ENCODE measurements at places on chromosomes 5 and 9.

DNA sequence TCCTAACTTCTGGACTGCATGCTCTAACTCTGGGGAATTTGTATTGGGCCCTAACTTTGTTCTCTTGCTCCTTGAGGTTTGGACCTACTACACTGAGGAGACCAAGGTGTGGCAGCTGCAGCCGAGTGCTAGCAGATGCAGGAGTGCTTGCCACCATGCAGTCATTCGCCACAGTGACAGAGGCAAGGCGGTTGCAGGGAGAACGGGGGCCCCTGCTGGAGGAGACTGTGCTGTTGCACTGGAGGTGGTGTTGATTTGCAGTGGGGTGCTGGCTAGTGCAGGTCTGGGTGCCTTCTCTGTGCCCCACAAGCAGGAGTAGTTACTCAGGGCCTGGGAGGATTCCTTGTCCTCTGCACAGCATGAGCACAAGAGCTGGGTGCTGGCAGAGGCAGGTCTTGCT lies 22.4 kb upstream of the DIRAS2 start:
- no peak for DNase-seq

GRCh38 chr5:31047621-31048020 lies 145.9 kb upstream of the CDH6 start:
- DNase-seq: no peak

- DNase-seq: no peak
These were observed 271.0 kb upstream of the HAPLN1 start for GRCh38 chr5:83991566-83992224.

DNA sequence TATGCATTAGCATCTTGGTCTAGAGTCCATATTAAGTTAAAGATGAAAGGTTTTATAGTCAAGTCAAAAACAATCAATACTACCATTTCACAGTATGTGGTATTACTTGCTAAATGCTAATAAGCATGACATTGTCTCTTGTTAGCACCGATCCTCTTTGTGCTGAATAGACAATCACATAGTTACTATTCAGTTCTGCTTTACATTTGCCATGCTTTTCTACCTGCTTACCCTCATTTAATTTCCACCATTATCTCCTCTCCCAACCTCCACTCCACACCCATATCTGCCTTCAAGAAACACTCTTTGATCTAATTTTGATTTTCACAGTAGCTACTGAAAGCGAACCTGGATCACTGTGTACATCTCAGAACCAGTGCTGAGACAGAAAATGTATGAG lies 16.8 kb downstream of the MEGF9 start:
- peak; percentile 68 for DNase-seq

DNA sequence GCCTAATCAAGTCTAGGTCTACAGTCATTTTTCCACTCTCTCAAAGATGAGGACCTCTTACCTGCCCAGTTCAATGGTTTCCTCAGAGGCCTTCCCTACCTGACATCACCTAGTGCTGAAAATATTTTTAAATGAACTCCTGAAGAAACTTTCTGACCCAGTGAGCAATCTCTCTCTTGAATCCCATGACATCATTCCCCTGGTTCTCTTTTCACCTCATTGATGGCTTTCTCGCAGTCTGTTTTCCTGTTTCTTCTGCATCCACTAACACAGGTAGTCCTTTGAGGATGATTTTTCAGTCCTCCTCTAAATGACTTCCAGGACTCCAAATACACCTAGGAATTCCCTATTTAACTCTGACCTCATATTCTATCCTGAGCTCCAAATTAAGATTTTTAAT lies 40.3 kb downstream of the SCAI start:
- DNase-seq: no peak

GRCh38 chr5:150279330-150280020 lies 10.1 kb downstream of the CAMK2A start:
- no peak for DNase-seq

DNA sequence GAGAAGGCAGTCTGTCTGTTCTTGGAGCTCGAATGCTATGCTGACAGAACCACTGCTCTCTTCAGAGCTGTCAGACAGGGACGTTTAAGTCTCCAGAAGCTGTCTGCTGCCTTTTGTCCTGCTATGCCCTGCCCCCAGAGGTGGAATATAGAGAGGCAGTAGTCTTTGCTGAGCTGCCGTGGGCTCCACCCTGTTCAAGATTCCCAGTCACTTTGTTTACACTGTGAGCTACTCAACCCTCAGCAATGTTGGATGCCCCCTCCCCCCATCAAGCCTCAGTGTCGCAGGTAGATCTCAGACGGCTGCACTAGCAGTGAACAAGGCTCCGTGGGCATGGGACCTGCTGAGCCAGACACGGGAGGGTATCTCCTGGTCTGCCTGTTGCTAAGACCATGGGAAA lies 344.2 kb downstream of the TMEM161B start:
- no peak for DNase-seq

DNA sequence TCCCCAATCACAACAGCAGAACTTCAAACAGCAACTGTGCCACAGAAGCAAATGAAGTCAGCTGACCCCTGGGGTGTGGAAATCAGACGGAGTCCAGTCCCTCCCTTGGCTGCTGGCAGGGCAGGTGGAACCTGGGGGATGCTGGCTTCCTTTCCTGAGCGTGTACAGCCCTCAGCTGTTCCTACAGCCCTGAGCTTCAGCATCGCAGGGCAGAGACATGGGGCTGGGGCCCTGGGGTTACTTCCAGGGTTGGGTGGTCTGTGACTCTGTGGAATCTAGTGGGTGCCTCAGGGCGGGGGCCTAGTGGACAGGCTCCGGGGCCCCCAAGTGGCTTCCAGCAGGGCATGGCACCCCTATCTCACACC lies 7.3 kb upstream of the RXRA start:
- no peak for DNase-seq

DNA sequence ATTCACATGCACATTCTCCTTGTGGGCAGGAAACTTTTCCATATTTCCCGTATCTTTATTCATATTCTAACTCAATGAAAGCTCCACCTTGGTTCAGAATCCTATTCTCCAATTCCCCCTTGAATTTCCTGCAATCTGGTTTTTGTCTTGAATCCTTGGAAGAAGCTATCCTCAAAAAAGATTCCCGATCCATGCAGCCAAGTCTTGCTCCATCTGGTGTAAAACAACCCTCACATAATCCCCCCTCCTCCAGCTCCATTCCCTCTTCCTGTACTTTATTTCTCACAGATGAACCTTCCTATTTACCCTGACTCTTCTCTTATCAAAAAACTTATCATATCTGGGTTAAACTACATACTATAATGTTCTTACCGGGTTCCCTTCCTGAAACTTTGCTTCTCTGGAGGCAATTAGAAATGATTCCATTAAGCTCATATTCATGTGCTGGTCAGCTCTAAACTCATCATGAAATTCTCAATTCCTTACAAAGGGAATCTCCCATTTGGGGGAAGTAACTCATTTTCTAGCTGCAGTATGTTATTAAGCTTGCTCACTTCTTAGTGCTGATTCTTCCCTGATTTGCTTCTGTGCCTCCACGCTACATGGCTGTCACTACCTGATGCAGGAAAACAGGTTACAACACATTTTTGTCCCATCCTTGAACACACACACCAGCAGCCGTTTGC lies 81.7 kb downstream of the GNAQ start:
- no peak for DNase-seq

- DNase-seq: no peak
These were observed 25.8 kb downstream of the ECPAS start for GRCh38 chr9:111458139-111459009.

DNA sequence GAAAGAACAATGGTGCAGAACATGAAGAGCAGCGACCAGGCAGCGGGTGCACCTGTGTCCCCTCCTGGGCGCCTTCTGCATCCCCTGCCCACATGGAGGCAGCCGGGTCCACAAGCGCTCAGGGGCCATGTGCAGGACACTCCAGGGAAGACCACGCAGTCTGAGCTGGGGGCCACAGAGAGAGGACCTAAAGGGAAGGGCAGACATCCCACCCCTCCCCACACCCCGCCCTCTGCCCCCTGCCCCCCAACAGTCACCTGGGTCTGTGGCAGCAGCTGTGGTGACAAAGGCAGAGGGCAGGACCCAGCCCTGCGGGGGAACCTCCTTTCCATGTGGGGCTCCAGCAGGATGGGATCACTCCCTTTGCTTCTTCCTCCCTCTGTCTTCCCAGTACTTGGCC lies 805.7 kb downstream of the CDH9 start:
- DNase-seq: no peak

GRCh38 chr5:61758711-61759110 lies 426.7 kb downstream of the ZSWIM6 start:
- DNase-seq: no peak

GRCh38 chr5:169301386-169301934 lies 521 bp upstream of the SLIT3 start:
- DNase-seq: no peak

DNA sequence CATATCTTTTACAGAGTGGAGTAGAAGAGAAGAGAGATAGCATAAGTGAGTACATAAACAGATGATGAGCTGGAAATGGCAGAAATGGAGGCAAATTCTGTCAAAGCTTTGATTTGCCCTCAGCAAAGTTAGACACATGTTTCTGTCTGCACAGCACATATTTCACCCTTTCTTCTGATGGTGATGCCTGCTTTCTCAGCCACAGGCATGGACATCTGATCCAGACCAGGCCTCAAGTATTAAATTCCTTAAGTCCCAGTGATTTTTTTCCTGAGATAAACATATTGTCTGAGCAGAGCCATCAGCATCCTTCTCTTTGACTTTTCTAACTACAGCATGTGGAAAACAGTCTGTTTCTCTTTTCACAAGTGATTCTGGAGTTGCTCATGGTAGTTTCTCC lies 409.8 kb downstream of the MAN2A1 start:
- no peak for DNase-seq

- DNase-seq: no peak
These were observed 1.8 kb upstream of the WDR31 start for GRCh38 chr9:113341712-113342410.

- no peak for DNase-seq
These were observed 40.3 kb upstream of the SVEP1 start for GRCh38 chr9:110619831-110620230.

DNA sequence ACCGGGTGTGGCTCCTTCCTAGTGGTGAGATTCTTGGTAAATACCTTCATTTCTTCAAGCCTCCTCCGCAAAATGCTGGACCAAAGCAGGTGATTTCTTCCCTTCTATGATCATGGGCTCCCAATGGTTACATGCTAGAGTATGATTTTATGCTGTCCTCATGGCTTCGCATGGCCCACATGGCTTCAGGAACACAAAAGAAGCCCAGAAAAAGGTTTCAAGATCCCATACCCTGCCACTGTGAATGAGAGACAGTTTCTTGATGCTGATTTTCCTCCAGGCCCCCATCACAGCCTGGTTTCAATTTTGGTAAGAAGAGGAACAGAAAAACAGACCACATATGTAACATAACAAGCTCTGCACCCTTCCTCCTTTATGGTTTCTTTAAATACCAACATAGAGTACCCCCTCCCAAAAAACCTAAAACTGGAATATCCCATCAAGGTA lies 2.4 kb upstream of the RXFP3 start:
- no peak for DNase-seq
